ENCODE measurements at places on chromosomes 4 and X.

GRCh38 chrX:129262912-129263311 lies 260.4 kb downstream of the SMARCA1 start:
- DNase-seq: no peak

GRCh38 chr4:187309456-187309855 lies 585.8 kb upstream of the FAT1 start:
- no peak for DNase-seq

DNA sequence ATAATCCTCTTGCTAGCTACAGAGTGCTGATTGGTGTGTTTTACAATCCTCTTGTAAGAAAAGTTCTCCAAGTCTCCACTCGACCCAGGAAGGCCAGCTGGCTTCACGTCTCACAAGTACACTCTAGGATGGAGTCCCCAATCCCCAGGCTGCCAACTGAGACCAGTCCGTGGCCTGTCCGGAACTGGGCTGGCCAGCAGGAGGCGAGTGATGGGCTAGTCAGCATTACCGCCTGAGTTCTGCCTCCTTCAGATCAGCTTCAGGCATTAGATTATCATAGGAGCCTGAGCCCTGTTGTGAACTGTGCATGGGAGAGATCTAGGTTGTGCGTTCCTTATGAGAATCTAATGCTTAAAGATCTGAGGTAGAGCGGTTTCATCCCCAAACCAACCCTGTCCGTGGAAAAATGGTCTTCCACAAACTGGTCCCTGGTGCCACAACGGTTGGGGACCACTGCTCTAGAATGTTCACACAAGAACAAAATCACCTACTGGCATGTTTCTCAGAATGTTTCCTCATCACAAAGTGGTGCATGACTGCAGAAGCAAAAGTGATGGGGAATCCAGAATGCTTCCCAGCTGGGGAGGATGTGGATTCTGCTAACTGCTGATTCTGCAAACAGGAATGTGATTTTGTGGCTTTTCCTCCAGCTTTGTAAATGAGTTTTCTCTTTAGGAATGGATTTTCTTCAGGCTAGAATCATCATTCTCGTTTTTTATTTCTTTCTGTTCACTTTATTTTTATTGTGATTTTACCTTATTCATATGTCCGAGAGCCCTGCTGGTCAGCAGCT lies 40.9 kb downstream of the SEPTIN11 start:
- DNase-seq: no peak

DNA sequence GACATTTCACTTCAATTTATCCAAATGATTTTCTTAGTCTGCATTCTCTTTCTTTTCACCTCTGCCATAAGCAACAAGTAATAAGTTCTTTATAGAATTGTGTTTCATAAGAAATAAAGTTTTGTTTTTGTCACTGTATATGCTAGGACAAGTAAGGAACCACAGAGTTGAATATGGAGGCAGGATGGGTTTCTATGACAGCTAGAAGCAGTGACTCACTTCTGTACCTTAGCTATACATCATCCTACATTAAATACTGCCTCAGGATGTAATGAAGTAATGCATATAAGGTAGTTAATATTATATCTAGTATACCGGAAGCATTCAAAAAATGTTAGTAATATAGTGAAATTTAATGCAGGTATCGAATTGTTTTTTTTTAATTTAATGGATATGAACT lies 128.0 kb downstream of the PPA2 start:
- no peak for DNase-seq

- DNase-seq: no peak
These were observed 891.0 kb upstream of the FRG1 start for GRCh38 chr4:189049682-189050081.

All from NCI-H1436 (cell line).